ENCODE measurements at places on chromosomes 7 and 10. TPM values are rescaled to one million over a fixed set of nuclear protein-coding genes. Genes with fewer than 3 reads are reported as not detected.

The AGAP6 gene
- 7.1 TPM for polyA plus RNA-seq

The CDHR1 gene
- polyA plus RNA-seq: 8.8 TPM

The SH2D4B gene
- 0.02 TPM for polyA plus RNA-seq

The WEE2 gene
- not detected for polyA plus RNA-seq

The ZNF467 gene
- polyA plus RNA-seq: 0.28 TPM

The ELOVL3 gene
- 1.2 TPM for polyA plus RNA-seq

The TMEM196 gene
- not detected for polyA plus RNA-seq

DNA sequence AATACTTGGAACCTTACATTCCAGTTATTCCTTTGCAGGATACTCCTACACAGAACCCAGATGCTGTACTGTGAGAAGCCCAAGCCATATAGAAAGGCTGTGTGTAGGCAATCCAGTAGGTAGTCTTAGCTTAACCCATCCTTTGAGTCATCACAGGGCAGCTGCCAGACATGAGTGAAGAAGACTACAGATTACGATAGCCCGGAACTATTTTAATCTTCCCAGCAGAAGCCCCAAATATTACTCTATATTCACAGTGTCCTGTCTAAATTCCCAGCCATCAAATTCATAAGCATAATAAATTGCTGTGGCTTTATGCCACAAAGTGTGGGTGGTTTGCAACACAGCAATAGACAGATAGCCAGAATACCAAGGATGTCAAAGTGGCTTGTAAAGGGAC lies 474.1 kb upstream of the STEAP1 start:
- no peak for DNase-seq

- no peak for DNase-seq
Observed at GRCh38 chr10:124035306-124035927, 58.0 kb downstream of the CHST15 start.

- no peak for DNase-seq
Observed at GRCh38 chr10:126459032-126459831, 71.0 kb upstream of the ADAM12 start.

DNA sequence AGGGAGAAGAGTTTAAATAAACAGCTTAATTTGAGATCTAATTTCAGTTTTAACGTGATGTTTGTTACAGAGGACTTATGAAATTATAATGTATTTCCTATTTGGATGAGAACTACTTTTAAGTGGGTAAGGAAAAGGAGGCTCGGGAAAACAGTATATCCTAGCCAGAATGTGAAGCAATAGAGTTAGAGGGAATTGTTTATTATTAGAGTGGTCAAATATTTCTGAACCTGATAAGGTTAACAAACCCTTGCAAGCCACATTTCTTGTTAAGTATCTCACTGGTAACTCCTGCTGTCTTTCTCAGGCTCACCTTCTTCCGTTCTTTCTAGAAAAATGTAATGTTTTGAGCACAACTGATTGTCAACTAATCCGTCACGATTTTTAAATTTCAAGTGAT lies 335.1 kb upstream of the MBL2 start:
- no peak for DNase-seq

- no peak for DNase-seq
Observed at GRCh38 chr10:389261-389790, 254.1 kb downstream of the ZMYND11 start.

GRCh38 chr7:142459551-142459963 lies 201.7 kb upstream of the PRSS58 start:
- peak; percentile 67 for DNase-seq

DNA sequence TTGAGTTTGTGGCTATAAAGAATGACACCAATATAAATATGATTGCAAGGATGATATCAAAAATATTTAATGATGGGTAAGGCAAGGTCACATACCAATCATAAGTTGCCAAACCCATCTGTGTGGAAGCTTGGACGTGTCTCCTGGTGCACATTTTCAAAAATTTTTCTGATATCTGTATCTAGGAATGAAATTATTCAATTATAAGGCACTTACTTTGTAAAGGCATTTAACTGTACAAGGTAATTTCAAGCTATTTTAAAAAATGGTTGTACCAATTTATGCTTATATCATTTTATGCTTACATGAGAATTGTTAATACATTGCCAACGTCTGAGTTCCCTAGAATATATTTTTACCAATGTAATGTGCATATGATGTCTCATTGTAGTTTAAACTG lies 306.4 kb upstream of the CACNA2D1 start:
- no peak for DNase-seq

GRCh38 chr10:77416311-77417135 lies 221.1 kb downstream of the KCNMA1 start:
- peak; percentile 69 for DNase-seq

DNA sequence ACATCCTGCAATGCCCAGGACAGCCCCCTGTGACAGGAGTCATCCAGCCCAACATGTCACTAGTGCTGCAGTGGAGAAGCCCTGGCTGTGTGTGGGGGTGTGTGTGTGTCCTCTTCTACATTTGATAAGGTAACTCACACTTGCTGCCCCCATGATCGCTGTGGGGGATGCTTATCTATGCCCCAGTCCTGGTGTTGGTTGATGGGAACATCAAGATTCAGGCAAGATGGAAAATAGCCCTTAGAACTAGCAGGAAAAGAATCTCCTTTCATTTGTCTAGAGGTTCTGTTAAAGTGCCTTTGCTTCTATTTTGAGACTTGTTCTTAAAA lies 52.4 kb downstream of the TCF7L2 start:
- no peak for DNase-seq

- no peak for DNase-seq
Observed at GRCh38 chr10:113609704-113610108, 54.1 kb downstream of the NRAP start.

GRCh38 chr7:128832880-128833147 lies 2.6 kb downstream of the FLNC start:
- DNase-seq: no peak

DNA sequence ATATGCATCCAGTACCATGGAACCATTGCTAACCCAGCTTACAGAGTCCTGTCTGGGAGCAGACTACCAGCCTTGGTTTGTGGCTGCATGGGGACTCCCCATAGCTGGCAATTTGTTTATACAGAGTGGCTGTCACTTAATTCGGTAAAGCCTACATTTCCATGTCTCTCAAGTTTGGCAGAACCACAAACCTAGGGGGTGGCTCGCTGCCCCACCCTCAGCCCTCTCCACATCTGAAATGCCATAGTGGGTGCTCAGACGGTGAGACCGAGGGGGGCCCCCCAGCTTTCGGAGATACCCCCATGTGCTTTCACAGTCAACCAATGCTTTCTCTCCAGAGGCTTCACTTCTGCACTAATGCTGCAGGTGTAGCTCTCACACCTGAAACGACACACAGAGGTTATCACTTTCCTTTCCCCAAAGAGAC lies 75.5 kb upstream of the KAT6B start:
- no peak for DNase-seq

DNA sequence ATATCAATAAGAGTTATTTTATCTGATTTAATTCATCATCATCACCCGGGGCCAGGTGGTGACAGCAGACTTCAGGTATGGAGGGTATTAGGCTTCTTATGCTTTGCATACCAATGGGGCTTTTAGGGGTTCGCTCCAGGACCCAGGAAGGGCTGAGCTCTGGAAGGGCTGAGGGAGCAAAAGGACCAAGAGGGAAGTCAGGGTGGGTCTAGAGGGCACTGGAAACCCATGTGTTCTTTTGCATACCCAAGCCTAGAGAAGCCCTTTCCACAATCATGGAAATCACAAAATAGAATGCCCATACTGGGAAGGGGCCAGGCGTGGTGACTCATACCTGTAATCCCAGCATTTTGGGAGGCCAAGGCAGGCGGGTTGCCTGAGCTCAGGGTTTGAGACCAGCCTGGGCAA lies 30.9 kb upstream of the VCL start:
- no peak for DNase-seq

GRCh38 chr7:138595454-138595853 lies 105.7 kb downstream of the SVOPL start:
- no peak for DNase-seq

GRCh38 chr7:129840757-129841156 lies 112.0 kb downstream of the UBE2H start:
- no peak for DNase-seq

All from mammary epithelial cell (primary cell).